Bone marrow (tissue), 2 donors: ENCODE measurements at places on chromosomes 5 and 9.

- DNase-seq: no peak
Measured at GRCh38 chr9:133221177-133221809, 12.2 kb upstream of the OBP2B start.

DNA sequence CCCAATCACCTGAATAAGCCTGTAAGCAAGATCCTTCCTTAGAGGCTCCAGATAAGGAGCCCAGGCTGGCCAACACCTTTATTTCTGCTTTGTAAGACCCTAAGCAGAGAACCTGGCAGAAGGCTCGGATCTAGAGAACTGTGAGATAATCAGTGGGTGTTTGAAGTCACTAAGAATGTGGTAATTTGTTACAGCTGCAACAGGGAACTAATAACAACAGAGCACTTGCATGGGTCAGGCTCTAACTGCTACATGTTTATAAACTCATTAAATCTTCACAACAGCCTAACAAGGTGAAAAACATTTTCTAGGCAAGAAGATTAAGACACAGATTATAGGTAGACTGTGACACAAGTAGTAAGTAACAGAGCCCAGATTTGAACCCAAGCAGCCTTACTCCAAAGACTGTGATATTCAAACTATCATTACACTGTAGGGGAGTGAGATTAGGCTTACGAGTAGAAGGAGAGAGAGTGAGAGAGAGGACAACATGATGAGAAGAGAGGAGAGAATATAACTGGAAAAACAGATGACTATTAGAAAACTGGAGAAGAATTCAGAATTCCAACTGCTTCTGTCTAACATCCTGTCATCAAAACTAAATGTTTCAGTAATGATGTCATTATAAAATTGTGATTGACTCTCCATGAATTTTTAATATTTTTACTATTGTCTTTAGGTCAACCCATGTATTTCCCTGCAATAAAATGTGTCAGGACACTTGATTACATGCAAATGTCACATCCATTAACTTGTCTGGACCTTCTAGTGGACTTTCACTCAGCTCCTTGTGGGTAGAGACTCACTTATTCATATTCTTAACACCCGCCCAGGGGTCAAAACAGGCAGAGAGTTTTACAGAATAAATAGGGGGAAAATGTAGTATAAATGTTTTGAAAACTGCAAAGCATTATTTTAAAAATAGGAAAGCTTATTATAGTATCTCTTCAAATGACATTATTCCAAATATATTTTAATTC is 290.9 kb upstream of the RGMB start:
- DNase-seq: no peak

GRCh38 chr9:137314561-137315560 is 12.8 kb upstream of the NRARP start:
- DNase-seq: no peak

DNA sequence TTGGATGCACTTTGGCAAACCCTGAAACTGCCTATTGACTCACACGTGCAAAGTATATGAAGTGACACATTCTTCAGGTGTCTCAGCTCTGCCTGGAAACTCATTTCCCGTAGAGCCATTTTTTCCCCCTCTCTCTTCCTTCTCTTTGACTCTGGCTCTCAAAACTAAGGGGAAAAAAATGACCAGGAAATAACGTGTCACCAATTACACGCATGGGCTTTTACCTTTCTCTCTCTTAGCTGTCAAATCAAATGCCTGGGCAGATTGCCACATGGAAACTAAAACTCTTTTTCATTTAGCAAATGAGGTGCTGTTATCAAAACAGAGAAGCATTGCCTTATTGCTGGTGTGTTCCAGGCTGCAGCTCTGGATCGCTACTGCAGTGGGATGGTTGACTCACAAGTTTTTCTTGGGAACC is 18.3 kb upstream of the IFNK start:
- DNase-seq: no peak

DNA sequence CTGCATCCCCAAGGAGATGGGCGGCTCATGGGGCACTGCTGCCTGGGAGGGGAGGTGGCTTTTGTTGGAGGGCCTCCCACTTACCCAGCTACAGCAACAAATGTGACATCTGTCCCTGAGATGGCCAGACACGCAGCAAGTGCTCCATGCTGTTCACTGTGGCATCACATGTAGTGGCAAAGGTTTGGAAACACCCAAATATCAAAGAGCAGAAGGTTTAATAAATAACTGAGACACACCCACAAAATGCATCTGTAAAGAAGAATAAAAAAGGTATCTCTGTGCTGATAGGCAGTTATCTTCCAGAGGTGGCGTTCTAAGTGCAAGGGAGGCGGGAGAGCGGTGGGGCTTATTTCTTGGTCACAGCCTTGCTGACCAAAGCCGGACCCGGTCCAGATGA is 23.3 kb upstream of the CLPTM1L start:
- no peak for DNase-seq

GRCh38 chr5:87015901-87016300 is 251.8 kb upstream of the RASA1 start:
- no peak for DNase-seq

DNA sequence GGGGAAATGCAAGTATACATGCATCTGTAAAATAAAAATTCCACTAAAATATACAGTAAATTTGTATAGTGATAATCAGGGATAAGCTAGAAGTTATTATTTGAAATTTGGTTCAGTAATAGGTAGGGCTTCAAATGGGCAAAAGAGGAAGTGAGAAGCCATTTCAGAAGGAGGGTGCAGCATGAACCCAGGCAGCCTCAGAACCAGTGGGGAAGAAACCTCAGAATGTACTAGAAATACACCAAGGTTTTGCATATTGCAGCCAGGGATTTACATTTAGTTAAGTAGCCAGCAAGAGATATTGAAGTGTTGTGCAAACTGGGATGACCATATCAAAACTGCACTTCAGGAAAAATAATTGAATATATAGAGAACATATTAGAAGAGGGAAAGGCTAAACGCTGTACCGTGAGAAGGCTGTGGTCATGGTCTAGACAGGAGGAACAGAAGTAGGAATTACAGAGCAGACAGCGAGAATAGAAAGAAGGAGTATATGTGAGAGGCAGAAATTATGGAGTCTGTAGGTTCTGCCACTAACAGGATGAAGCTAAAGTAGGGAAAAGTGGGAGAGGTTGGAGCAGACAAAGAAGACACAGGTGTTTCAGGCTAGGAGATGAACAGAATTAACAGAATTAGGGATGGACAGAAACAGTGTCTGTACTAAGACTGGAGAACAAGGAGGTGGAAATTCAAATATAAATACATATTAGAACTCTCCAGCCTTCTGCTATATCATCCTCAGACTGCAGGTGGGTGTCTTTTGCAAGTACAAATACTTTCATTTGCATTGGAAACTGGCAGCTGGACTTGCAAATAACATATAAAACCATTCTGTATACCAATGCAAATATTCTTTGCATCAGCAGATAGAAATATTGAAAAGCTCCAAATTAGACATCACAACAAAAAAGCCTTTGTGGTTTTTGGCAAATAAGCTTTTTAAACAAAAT is 335.6 kb downstream of the ZNF608 start:
- no peak for DNase-seq

DNA sequence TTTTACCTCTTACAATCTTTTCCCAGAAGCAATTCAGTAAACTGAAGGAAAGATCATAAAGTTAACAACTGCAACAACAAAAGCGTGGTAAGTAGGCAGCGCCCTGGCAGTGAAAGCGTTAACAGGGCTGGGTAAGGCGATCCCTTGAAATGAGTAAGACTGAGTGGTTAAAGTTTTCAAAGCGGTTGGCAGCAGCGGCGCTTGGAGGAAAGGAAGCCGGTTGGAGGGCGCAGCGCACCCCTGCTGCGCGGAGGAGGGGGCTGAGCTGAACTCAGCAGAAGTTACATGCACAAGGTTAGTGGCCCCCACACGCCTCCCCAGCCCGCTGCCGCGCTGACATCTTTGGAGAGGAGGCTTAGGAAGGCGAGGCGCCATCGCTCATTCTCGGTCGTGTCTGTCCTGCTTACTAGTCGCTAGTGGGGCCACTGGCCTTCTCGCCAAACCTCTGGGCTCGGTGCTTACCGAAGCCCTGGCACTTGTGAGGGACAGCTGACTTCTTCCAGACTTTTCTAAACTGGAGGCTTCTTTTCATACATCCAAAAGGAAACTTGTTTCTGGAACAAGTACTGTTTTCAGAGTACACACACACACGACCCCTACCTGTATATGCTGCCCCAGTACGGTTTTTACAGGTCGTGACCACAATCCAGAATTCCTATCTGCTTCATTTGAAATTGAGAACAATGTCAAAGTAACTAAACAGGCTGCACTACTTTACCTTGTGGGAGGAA is at the start of gene SH3RF2:
Gene SH3RF2 (plus strand): TSS at position 178 of the 731 bp plus-strand sequence. CDS start 1,351 bp downstream, outside the sequence.
- DNase-seq: no peak

- DNase-seq: no peak
Measured at GRCh38 chr5:109706095-109706494, 16.4 kb downstream of the MAN2A1 start.

DNA sequence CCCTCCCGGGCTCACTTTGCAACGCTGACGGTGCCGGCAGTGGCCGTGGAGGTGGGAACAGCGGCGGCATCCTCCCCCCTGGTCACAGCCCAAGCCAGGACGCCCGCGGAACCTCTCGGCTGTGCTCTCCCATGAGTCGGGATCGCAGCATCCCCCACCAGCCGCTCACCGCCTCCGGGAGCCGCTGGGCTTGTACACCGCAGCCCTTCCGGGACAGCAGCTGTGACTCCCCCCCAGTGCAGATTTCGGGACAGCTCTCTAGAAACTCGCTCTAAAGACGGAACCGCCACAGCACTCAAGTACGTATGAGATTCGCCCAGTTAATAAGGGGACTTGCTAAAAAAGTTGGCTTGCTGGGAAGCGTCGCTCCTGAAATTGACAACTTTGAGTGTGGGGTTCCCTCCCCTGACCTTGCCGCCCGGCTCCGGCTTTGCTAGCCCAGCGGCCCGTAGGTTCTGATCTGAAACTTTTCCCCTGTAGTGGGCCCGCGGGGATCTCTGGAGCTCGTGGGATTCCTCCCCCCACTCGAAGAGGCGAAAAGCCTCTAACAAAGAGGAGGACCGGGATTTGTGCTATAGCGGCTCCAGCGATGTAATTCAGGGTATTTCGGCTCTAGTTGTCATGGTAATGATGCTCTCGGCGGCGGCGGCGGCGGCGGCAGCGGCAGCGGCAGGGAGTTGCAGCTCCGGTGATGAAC is 572 bp downstream of the NR4A3 start:
- peak; percentile 53 for DNase-seq

GRCh38 chr5:5633579-5633978 is 211.1 kb downstream of the ICE1 start:
- no peak for DNase-seq

DNA sequence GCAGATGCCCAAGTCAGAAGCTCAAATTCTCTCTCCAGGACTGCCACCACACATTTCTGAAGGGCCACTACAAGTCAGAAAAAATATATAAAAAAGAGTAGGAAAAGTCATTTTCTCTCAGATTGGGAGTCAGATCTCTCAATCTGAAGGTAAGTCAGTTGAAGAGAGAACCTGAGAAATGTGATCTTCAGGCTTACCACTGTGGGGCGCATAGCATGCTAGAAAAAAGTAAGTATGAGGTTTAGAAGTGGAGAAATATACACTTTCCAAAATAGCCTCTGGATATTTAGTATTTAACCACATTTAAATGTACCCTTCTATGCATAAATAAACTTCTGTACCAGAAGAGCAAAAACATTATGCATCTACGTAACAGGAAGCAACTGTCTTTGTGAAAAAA is 800.7 kb upstream of the CTNND2 start:
- no peak for DNase-seq

DNA sequence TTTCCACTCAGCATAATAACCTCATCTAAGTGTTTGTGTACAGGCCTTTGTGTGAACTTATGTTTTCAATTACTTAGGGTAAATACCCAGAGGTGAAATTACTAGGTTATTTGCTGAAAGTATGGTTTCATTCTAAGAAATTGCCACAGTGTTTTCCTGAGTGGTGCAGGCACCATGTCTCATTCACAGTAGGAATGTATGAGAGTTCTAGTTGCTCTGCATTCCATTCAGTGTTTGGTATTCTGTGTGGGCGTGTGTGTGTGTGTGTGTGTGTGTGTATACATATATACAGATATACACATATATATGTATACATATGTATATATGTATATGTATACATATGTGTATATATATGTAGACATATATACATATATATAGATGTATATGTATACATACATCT is 8.8 kb upstream of the SVEP1 start:
- DNase-seq: no peak

GRCh38 chr9:98378794-98379193 is 123.3 kb upstream of the TBC1D2 start:
- DNase-seq: no peak

DNA sequence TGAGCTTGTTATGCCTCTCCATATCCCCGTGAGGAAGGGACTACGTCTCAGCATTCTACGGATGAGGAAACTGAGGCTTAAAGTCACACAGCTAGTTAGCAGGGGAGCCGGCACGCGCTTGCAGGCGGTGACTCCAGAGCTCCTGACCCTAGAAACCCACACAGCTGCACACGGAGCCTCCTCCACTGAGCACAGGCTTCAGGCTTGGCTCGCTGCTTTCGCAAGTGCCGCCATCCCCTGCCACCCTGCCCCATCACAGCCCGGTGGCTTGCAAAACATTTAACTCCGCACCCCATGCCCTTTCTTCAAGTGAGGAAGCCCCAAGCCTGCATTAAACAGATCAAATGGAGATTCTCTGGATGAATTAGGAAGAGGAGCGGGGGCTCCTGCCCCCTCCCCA is 138.3 kb downstream of the HSD17B3 start:
- DNase-seq: no peak

- DNase-seq: no peak
Measured at GRCh38 chr9:115328228-115328627, 210.3 kb upstream of the TNC start.

GRCh38 chr9:97774673-97775072 is 77.5 kb upstream of the XPA start:
- no peak for DNase-seq

GRCh38 chr9:79470954-79471353 is 100.8 kb upstream of the TLE4 start:
- no peak for DNase-seq

GRCh38 chr5:124997186-124997893 is 250.9 kb upstream of the ZNF608 start:
- DNase-seq: no peak

GRCh38 chr5:174807471-174807870 is 83.1 kb downstream of the MSX2 start:
- no peak for DNase-seq

GRCh38 chr5:96076451-96076850 is 114.8 kb upstream of the ELL2 start:
- no peak for DNase-seq

- DNase-seq: no peak
Measured at GRCh38 chr9:8436786-8437185, 637.2 kb upstream of the DMAC1 start.

DNA sequence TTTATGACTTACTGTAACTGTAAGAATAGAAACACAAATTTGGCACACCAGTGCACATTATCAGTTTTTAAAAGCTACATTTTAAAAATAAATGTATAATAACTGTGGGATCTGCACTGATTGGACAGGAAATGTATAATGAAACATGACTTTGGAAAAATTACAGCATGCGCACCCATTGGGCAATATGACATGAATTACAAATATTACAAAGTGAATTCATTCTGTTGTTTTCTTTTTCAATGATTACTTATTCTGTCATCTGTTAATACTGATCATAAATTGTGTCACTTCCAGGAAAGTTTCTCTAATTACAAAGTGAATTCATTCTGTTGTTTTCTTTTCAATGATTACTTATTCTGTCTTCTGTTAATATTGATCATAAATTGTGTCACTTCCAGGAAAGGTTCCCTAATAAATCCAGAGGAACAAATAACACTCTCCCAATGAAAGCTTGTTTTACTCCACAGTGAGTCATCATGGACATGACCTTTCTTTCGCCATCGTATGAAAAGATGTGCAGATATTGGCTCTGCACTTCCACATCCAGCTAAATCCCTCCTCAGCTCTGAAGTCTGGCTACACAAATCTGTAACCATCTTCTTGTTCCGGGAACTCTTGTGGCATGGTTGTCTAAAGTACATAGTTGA is 297.0 kb upstream of the HAPLN1 start:
- no peak for DNase-seq
